ENCODE measurements at places on chromosomes 16 and 17.

DNA sequence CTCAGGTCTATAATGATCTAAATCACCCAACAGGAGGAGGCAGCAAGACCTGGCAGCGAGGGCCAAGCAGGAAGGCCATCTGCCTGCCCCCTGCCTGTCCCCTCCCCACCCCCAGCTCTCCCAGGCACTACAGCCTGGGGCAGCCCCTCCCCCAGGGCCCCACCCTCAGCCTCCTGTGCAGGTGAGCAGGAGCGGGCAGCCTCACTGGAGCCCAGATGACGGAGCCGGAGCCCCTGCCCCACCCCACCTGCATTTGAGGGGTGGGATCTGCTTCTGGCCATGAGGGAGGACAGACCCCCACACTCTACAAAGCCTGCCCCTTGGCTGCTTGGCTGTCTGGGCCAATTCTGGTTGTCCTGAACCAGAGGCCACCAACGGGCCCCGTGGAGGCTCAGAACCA lies 12.4 kb upstream of the BAHCC1 start:
- DNase-seq = no peak

- DNase-seq = no peak
Observed at GRCh38 chr16:69600202-69600601, 34.4 kb downstream of the NFAT5 start.

DNA sequence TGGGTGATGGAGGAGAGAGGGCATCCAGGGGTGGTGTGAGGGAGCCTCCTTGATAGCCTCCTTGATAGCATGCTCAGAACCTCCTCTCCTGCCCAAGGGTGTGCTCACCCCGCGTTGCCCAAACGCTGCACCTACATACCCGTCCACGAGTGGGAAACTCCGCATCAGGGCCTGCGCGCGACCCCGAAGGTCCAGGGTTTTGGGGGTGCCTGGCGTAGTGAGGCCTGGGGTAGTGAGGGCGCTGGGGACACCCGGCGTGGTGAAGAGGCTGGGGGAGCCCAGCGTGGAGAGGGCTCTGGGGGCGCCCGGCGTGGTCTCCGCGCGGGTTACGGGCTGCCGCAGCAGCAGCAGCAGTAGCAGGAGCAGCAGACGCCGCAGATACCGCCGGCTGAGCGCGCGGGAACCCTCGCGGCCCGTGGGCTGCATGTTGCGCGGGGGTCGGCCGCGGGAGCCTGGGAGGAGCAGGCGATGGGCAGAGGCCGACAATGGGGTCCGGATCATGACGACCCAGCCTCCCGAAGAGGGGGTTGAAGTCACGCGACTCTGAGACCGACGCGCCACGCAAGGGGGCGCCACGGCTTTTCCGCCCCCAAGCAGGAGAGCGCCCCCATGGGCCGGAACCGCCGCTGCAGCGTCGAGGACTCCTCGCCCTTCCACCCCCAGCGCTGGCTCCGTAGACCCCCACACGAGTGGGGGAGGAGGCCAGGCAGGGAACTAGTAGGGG lies at the start of gene DPEP3:
Gene DPEP3 (minus strand): TSS at position 545 of the 724 bp plus-strand sequence. CDS start 119 bp downstream, at position 426.
- no peak for DNase-seq

DNA sequence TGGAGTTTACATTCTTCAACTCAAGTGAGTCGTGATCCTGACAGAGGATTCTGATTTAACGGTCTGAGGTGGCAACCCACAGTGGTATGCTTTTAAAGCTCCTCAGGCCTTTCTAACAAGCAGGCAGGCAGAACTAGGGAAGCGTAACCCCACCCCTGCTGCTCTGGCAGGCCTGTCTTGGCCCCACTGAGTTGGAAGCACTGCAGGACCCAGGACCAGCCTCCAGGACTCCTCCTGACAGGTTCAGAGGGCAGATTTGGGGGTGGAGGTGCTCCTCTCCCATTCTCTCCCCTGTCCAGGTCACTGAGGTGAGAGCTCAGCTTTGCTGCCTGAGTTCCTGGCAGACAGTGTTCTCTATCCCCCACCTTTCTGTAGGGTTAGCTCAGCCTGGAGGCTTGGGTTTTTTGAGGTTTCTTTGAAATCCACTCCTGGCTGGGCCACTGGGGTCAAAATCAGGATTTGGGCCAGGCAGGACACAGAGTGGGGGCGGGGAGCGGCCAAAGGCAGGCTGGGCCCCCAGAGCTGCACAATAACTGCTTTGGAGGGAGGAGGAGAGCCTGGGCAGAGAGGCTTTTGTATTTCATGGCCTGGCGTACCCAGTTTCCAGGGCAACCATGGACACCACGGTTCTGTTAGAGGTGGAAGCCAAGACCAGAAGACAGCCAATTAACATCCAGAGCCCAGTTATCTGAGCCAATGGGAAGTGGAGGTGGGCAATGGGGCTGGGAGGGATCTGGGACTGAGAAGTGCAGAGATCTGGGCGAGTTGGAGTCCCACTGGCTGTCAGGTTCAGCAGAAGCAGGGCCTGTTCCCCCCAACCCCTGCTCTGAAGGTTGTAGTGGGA lies 9.5 kb downstream of the MRPL27 start:
- no peak for DNase-seq

GRCh38 chr16:35751191-35751941 lies 2292.0 kb downstream of the TP53TG3F start:
- DNase-seq = no peak

GRCh38 chr16:49497466-49497865 lies 123.9 kb downstream of the C16orf78 start:
- DNase-seq = no peak

DNA sequence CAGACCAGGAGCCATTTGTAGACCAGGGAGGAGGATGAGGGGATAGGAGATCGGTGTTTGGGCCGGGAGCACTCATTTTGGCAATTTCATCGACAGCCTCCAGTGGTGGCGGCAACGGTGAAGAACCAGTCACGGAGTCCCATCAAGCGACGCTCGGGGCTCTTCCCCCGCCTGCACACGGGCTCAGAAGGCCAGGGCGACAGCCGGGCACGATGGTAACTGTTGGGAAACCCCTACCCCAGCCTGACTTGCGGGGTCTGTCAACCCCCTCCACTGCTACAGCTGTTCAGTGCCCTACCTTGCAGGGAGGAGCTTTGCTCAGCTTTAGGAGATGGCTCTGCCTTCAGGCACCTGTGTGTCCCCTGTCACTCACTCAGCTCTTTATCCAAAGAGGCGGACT lies 43.0 kb downstream of the OR1D5 start:
- DNase-seq = no peak

GRCh38 chr17:2042390-2042847 lies 597 bp downstream of the OVCA2 start:
- DNase-seq = no peak

- no peak for DNase-seq
Observed at GRCh38 chr16:17572145-17572544, 101.4 kb upstream of the XYLT1 start.

DNA sequence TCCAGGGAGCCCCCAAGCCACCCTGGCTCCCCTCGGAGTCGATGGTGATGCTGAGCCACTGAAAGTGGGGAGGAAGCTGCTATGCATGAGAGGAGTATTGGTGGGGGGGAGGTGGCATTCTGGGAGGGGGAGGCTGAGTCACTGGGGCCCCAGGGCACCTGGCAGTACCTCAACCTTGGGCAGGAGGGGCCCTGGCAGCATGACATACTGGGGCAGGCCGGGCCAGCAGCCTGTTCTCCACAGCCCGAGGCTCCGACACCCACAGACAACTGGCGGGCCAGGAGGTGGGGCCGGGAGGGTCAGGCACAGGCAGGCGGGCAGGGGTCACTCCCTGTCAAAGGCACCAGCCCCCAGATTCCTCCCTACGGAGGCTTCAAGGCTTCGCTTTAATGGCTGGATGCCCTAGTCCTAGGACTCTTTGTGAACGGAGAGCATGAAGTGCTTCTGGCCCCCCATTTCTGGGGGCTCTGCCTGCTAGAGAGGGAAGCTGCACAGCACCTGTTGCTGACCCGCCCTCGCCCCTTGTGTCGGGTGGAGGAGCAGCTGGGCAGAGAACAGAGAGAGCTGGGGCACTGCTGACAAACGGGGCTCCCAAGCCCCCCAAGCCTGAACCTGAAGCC lies 928 bp downstream of the CASKIN2 start:
- DNase-seq = no peak

- no peak for DNase-seq
Observed at GRCh38 chr16:12587646-12588277, 215.9 kb downstream of the CPPED1 start.

- DNase-seq = no peak
Observed at GRCh38 chr16:13510425-13511151, 409.4 kb upstream of the ERCC4 start.

DNA sequence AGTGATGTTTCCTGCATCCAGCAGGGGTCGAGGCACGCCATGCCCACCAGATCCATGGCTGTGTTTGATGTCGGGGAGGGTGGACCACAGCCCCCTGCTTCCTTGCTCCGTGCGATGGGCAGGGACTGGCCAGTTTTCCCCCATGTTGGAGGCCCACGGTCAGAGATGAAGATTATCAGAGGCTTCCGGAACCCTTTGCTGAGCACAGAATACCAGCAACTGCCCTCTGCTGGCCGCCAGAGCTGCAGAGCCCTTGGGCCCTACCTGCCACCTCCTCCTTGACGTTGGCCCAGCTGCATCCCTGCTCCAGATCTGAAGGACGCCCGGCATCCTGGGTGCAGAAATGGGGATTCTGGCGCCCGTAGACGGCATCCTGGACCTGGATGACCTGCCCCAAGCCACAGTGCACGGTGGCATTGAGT lies 23.7 kb upstream of the BCO1 start:
- no peak for DNase-seq

- peak; percentile 75 for DNase-seq
Observed at GRCh38 chr17:80859002-80859941, 132.4 kb upstream of the CHMP6 start.

GRCh38 chr16:65121870-65122723 lies at the start of gene CDH11:
TSS of gene CDH11 (minus strand) at chr16:65122063. CDS start at chr16:65004869, 117,194 bp downstream.
- no peak for DNase-seq

GRCh38 chr16:74275031-74275636 lies 21.5 kb upstream of the PSMD7 start:
- DNase-seq = no peak

GRCh38 chr17:5011928-5012327 lies 14.2 kb downstream of the KIF1C start:
- no peak for DNase-seq

GRCh38 chr17:75499313-75500022 lies 15.9 kb downstream of the CASKIN2 start:
- no peak for DNase-seq

GRCh38 chr17:13365331-13365730 lies 236.4 kb downstream of the HS3ST3A1 start:
- DNase-seq = no peak

GRCh38 chr17:72887917-72888316 lies 204.6 kb downstream of the SLC39A11 start:
- DNase-seq = no peak

- DNase-seq = no peak
Observed at GRCh38 chr17:81010935-81011334, 19.3 kb downstream of the CHMP6 start.

- no peak for DNase-seq
Observed at GRCh38 chr16:65342231-65342866, 220.5 kb upstream of the CDH11 start.

- peak; percentile 86 for DNase-seq
Observed at GRCh38 chr16:30032083-30032819, 1.2 kb upstream of the TLCD3B start.

- DNase-seq = no peak
Observed at GRCh38 chr16:72809446-72809845, 238.5 kb downstream of the ZFHX3 start.

DNA sequence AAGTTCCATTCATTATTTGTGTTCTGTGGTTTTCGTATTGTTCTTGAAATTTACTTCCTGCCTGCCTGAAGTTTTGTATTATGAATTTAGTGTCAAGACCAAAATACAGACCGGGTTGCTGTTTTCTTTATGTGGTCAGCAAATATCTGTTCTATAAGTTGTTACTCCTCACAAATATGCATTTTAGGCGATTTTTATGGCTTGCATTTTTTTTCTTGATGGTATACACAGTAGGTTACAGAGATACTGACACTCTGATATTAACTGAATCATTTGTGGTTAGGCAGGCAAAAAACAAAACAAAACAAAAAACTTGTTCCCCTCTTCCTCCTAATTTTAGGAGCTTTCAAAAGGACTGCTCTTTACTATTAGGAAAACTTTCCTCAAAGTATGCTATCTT lies 52.6 kb downstream of the BCAS3 start:
- DNase-seq = no peak

DNA sequence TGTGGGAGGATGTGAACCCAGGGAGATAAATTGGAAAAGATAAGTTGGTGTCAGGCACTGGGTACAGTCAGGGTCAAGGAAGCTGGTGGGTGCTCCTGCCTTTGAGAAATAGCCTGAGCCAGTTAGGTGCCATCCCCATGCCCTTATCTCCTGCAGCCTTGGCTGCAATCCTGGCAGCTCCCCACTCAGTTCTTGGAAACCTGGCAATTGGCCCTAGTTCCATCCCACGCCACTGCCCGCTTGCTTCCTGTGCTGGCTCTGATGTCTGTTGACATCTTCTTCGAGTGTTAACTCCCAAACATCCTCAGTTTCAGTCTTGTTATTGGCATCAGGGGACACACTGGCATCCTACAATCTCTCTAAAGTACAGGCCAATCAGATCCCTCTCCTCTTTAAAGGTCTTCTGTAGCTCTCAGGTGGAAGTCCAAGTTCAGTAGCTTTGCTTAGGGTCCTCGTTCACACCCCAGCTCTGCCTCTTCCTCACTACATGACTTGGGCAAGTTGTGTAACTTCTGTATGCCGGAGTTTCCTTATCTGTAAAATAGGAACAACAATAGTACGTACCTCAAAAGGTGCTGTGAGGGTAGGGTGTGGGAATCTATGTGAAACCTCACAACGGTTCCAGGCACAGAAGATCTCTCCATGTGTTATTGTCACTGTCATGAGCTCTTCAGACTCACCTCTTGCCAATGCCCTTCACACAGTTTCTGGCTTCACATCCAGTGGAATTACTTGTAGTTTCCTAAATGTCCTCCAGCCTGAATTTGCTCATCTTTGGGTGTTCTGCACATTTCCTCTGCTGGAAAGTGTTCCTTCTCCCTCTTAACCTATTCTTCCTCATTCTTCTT lies 13.5 kb upstream of the PRKAR1A start:
- no peak for DNase-seq

Measured in DMS79 treated with DMSO at 0.1 percent for 48 hours (cell line).